HS-27A (cell line): ENCODE measurements at places on chromosomes 3 and 15.

DNA sequence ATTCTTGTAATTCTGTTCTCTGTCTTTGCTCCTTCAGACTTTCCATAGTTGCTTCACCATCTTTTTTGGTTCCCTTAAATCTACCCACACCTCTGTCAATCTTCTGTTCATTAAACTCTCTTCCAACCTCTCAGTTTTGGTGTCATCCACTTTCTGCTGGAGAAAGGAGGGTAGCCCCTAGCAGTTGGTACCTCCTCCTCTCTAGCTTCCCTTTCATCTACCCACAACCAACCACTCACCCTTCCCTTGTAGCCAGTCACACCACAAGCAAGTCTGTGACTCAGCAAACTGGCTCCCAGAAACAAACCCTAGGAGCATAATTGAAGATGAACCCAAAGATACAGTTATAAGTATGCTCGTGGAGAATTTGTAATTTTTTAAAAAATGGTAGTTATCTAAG, 318.6 kb downstream of the FHIT start:
- no peak for DNase-seq

GRCh38 chr3:15606434-15606891, 4.9 kb downstream of the BTD start:
- no peak for DNase-seq

GRCh38 chr3:27844052-27844675, 122.0 kb upstream of the EOMES start:
- DNase-seq, result no peak

GRCh38 chr3:179884136-179884535, 152.6 kb downstream of the PEX5L start:
- no peak for DNase-seq

GRCh38 chr15:76935620-76936019, 4.1 kb downstream of the RCN2 start:
- DNase-seq, result no peak

GRCh38 chr15:79195802-79196201, 86.7 kb upstream of the ANKRD34C start:
- DNase-seq, result no peak

DNA sequence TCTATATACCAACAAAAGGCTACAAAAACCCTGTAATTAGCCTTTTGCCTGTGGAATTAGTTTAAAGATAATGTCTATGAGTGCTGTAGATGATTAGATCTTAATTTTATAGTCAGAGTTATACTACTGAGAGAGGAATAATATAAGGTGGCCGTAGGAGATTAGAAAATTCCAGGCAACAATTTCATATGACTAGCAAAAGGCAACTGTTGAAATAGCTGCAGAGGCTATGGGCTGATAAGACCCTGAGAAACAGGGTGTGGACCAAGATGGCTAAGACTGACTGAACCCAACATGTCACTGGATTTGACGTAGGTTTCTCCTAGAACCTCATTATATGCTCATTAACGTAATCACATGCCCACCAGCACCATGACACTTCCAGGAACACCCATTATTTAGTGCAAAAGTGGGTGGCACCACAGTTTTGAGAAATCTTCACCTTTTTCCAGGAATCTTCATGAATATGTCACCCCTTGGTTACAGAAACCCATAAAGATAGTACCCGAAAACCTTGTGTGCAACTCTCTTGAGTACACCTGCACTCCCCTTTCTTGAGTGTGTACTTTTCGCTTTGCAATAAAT, 29.1 kb upstream of the SCG3 start:
- no peak for DNase-seq

DNA sequence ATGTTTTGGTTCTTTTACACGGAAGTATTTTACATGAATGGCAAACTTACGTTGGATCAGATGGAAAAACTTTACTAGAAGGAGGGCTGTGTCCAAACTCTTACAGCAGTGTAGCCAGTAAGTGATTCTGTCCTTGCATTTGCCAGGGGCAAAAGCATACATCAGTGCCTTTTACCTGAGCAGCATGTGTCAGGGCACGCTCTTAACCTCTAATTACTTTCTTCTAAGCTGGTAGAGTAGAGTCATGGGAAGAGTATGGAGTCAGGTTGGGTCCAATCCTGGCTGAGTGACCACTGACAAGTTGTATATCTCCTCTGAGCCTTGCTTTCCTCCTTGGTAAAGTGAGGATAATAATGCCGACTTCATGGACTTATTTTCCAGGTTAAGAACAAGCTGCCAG, 47.1 kb downstream of the RYR3 start:
- no peak for DNase-seq

DNA sequence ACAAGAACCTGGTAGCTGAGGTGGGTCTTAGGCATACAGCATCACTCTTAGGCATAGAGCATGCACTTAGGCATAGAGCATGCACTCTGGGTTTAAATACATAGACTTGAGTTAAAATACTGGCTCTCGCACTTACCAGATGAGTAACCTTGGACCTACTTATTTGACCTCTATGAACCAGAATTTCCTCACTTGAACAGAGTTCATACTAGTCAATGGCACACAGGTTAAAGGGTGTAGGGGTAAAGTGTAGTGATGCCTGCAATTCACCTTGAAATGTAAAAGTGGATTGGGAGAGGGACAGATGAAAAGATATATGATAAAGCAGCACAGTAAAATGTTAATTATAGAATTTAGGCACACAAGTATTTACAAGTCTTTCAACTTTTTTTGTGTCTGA, 1.6 kb downstream of the RUVBL1 start:
- no peak for DNase-seq

GRCh38 chr15:96340348-96340597, 9.8 kb downstream of the NR2F2 start:
- no peak for DNase-seq

- DNase-seq, result no peak
These were observed 5.8 kb downstream of the TRA2B start for GRCh38 chr3:185931777-185932612.

GRCh38 chr3:23493889-23494288, 290.8 kb downstream of the UBE2E2 start:
- no peak for DNase-seq

DNA sequence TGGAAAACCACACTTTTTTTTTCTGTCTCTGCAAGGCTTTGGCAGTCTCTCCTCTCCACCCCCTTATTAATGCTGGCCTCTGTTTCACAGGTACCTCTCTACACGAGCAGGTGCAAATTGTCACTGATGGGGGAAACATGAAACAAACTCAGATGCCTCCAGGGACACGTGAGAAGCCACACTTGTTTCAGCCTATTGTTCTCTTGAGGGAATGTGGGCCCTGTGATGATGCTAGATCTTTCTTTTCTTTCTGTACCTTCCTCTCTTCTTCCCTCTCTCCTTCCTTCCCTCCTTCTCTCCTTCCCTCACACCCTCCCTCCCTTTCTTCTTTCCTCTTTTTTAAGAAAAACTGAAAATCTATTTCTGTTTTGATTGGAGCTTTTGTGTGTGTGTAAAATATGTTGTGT, 5.7 kb upstream of the BLM start:
- no peak for DNase-seq

GRCh38 chr15:61171209-61171608, 57.9 kb downstream of the RORA start:
- no peak for DNase-seq

DNA sequence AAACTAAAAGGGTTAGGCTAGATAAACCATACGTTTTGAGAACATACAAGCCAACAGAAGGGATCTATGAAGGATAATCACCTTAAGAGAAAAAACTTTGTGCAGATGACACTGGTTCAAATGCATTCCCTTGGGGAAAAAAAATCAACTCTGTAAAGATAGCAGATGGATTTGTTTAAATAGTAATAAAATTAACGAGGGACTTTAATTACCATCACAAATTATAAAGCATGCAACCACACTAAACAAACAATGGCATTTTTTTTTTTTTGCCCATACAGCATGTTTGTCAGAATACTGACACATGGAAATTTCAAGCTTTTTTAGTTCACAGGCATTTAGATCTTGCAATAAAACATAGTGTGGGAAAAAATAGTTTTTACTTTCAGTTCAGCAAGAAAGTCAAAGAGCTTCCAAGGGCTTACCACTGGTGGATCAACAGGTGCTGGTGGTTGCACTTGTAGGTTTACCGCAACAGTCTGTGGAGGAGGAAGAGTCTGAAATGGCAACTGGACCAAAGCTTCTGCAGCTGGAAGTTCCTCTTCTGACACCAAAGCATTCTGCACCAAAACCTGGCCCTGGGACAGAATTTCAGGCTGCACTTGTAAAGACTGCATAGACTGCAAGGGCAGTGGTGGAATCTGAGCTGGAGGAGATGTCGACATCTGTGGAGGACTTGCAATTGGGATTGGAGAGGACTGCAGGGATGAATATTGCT, 53.1 kb downstream of the PHC3 start:
- DNase-seq, result no peak

DNA sequence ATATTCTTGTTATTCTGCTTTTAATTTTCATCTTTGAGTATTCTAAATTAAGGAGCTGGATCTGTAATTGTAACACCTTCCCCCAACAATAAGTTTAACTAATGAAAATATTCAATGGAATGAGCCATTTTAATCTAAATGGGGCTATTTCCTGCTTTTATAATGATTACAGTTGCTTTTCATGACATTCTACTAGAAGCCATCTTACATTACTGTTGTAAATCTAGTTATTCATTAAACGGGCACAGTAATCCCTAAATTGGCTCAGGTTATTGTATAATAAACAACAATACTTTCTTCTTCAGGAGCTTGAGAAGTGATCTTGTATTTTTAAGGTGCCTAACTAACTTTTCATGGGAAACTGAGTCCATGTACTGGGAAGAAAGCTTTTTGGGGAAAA, 8.5 kb downstream of the FLNB start:
- DNase-seq, result no peak

GRCh38 chr15:70399204-70399603, 301.5 kb upstream of the TLE3 start:
- no peak for DNase-seq

DNA sequence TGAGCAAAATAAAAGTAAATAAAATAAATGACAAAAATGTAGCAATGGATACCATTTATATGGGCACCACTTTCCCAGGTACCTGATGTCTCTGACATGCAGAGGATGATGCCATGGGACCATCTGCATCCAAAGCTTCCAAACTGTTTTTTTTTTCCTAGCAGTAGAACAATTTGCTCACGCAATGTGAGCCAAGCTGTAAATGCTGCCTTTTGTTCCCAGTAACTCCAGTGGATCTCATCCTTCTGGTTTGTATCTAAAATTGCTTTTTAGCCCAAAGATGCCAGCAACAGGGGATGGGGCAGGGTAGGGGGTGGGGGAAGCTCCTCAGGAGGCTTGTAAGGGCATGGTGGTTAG, 32.7 kb downstream of the SLC12A8 start:
- DNase-seq, result no peak

- no peak for DNase-seq
These were observed 57.4 kb upstream of the PPARG start for GRCh38 chr3:12231431-12231830.

DNA sequence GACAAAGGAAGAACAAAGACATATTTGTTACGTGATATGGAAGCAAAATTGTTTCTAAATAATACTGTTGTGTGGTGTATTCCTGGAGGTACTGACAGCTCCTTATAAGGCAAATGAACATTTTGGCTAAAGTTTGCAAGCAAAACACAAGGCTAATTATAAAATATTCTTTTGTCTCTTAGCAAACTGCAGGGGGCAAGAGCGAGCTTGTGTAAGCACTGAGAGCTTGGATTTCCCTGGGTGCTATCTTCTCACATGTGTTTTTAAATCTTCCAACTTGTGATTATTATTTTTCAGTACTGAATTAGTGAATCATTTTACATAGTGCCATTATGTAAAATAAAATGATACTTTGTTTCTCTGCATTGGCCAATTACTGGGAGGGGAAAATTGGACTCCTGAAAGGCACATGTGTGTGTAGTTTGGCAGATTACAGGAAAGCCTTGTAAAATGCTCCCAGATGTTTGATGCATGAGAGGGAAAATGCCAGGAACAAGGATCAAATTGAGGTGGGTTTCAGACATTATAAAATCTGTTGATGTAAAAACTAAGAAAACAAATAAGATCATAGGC, 611.5 kb downstream of the AGBL1 start:
- no peak for DNase-seq

DNA sequence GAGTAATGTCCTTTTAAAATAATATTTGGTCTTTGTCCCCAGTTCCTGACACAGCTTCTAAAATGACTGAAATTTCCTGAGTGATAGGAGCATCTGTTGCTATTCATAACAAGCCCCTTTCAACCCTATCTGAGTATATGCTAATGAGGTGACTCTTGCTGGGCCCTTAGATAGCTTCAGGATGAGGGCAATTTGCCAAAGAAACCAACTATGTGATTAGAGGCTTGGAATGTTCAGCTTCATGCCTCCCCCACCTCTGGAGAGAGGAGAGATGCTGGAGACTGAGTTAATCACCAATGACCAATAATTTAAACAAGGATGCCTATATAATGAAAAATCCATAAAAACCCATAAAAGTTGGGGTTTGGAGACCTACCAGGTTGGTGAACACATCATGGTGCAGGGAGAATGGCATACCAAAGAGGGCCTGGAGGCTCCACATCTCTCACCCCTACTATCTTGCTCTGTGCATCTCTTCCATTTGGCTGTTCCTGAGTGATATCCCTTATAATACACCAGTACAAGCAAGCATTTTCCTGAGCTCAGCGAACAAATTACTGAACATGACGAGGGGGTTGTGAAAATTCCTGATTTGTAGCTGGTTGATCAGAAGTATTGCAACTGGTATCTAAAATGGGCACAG, 189.2 kb downstream of the ECT2 start:
- DNase-seq, result peak; percentile 20

GRCh38 chr3:120198305-120198878, 86.6 kb downstream of the GPR156 start:
- no peak for DNase-seq

DNA sequence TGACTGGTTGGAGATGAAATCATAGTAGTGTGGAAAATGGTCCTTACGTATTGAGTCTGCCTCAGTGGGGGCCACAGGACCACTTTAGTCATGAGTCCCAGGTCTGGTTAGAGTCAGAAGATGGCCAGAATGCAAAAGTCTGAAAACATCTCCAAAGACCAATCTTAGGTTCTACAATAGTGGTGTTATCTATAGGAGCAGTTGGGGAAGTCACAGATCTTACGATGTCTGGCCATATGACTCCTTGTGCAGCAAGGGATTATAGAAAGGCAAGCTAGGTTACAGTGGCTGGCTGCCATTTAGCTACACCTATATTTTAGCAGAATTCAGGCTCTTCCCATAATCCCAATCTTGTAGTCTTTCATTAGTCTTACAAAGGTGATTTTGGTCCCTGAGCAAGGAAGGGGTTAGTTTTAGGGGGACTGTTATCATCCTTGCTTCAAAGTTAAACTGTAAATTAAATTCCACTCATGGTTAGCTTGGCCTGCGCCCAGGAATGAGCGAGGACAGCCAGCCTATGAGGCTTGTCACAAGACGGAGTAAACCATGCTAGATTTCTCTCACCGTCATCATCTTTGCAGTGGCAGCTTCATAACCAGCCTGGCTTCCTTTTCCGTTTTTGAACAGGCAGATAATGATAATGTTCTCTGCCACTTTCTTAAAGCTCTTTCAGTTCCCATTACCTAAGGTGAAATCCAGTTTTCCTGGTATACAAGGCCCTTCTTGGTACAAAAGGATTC, 134.1 kb downstream of the VPS8 start:
- no peak for DNase-seq
